Stimulated activated CD8-positive, alpha-beta memory T cell treated with anti-CD3 and anti-CD28 coated beads, Interleukin-4, amount 100 ng/mL, for 1 hour (primary cell): ENCODE measurements at places on chromosomes 11 and 22.

GRCh38 chr11:68340003-68340767 is 27.8 kb downstream of the LRP5 start:
- DNase-seq, result peak; percentile 3

DNA sequence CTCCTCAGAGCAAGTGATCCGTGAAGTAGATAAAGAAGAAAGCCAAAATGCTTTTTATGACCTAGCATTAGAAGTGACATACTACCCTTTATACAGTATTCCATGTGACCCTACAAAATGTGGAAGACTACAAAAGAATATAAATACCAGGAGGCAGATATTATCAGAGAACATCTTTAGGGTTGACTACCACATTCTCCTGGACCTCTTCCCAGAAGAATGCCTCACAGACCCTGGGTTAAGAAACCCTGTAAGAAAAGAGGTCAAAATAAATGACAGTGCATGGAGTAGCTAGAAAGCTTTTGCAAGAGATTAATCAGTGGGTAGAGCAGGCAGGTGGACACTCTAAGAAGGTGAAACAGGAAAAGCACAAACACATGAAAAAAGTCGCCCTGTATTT is 69.2 kb downstream of the FANCF start:
- no peak for DNase-seq

DNA sequence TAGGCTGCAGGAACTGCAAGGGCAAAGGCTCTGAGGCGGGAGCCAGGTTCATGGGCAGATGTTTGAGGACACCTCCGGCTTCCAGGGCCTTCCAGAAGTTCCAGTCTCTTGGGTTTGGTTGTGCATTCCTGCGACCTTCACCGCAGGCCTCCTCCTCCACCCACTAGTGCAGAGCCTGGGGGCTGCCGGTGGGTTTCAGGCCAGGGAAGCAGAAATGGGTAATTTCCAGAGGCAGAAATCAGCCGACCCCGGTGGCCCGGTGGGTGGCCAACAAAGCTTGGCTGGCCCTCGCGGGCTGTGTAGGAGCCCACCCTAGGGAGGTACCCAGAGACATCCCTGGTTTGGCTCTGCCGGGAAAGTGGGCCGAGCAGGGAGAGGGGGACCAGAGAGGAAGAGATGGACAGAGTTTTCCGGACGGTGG is 417 bp upstream of the PHETA2 start:
- DNase-seq, result no peak

DNA sequence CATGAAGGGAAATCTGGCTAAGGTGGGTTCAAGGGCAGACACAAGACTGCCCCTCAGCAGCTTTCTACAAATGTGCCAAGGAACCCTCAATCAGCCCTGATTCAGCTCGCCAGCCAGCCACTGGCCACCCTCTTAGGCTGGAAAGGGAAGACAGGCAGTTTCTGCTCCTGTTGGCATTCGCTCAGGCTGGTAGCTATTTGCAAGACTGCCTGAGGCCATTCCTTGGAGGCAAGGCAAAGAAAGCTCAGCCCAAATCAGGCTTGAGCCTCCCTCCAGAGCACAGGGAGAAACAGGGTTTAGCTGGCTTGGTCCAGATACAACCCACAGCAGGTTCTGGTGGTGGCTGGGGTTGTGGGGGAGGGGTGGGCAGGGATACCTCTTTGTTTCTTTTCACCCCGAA is 19.2 kb downstream of the TP53I11 start:
- DNase-seq, result no peak

DNA sequence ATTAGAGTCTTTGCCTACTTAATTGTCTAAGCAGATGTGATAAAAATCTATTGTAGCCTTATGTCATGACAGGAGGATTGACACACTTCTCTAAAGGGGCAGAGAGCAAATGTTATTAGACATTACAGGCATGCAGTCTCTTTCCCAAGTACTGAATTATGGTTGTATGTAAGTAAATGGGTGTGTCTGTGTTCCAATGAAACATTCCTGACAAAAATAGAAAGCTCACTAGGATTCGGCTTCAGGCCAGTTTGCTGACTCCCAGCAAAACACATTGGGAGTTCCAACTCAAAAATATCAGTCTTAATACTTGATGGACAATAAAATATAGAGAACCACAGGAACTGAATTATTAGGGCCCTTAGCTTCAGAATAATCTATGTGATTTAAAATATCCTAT is 1480.4 kb downstream of the FAM181B start:
- DNase-seq, result no peak

- DNase-seq, result no peak
Measured at GRCh38 chr11:31986201-31986889, 104.5 kb upstream of the RCN1 start.

DNA sequence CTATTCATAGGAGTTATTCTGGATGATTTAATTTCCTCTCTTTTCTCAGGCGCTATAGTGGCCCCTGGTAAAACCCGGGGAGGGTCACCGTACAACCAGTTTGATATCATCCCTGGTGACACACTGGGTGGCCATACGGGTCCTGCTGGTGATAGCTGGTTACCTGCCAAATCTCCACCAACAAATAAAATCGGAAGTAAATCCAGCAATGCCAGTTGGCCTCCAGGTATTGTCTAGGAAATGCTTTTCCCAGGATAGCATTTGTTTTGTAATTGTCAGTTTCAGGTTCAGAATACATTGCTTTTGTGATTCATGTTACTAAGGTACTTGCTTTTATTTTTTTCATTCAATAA is 35.6 kb upstream of the ADSL start:
- no peak for DNase-seq

DNA sequence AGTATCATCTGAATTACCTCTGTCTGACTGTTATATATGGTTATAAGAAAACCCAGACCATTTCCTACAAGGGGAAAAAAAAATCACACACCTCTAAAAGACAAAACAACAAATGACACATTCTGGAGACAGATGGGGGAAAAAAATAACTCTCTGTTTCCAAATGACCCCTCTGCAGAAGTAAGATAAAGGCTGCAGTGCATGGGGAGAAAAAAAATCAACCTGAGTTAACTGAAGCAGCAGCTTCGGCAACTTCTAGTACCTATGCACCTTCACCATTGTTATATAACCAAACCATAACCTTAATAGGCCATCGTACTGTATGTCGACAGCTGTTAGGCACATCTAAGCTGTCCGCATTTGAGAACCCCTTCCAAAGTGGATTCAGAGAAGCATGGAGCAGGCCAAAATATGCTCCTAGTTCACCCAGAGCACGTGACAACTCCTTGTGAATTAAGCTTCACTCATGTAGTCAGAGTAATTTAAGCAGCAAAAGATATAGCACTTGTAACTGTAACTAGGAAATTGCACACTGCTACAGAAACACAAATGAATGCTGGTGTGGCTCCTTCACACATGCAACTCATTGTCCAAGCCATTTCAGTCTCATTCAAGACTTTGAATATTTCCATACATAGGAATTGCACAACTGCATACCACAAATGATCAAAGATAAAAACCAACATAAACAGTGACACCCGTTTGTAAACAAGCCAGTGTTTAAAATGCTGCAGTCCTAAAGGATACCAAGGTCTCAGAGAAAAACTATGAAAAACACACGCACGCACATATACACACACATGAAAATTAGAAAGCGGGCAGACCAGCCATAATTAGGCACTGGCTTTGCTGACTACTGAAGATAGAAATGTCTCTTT is 2.7 kb downstream of the SIK3 start:
- no peak for DNase-seq

- no peak for DNase-seq
Measured at GRCh38 chr11:129704831-129705230, 110.8 kb upstream of the TMEM45B start.
